ENCODE measurements at places on chromosomes 3 and 15. TPM values are rescaled to one million over a fixed set of nuclear protein-coding genes. Genes with fewer than 3 reads are reported as not detected.

The HYAL1 gene
- 11.2 TPM for total RNA-seq

The SPATA12 gene
- not detected for total RNA-seq

The CD200 gene
- 6.0 TPM for total RNA-seq

The MUSTN1 gene
- total RNA-seq: 2.4 TPM

The MYL3 gene
- 2.6 TPM for total RNA-seq

The GOLGA6L10 gene
- total RNA-seq: 0.77 TPM

The FBXO40 gene
- total RNA-seq: 0.13 TPM

The GCHFR gene
- 17.1 TPM for total RNA-seq

The VIPR1 gene
- 2.4 TPM for total RNA-seq

The FES gene
- 68.4 TPM for total RNA-seq

The IMPG2 gene
- total RNA-seq: 0.13 TPM

The TEX9 gene
- total RNA-seq: 1.6 TPM

The NDN gene
- total RNA-seq: 49.5 TPM

The TRIM71 gene
- total RNA-seq: not detected

The HRG gene
- total RNA-seq: not detected

The RTP4 gene
- total RNA-seq: 1.6 TPM

The KLHL40 gene
- total RNA-seq: not detected

The TRIM42 gene
- not detected for total RNA-seq

The LIPC gene
- not detected for total RNA-seq

The CCR8 gene
- total RNA-seq: not detected

The MYLK gene
- total RNA-seq: 80.3 TPM

The ARL14 gene
- not detected for total RNA-seq

The PCSK6 gene
- total RNA-seq: 16.9 TPM

The PRR20G gene
- not detected for total RNA-seq

The NME9 gene
- not detected for total RNA-seq

The ERC2 gene
- total RNA-seq: 1.1 TPM

The CPNE9 gene
- not detected for total RNA-seq

The GYG1 gene
- 52.9 TPM for total RNA-seq

The RFC4 gene
- 6.4 TPM for total RNA-seq

The MYRIP gene
- 1.8 TPM for total RNA-seq

The DUOXA2 gene
- not detected for total RNA-seq

The TLR9 gene
- total RNA-seq: 0.19 TPM

The THAP10 gene
- 1.0 TPM for total RNA-seq

The EIF5A2 gene
- 13.7 TPM for total RNA-seq

The ZCWPW2 gene
- total RNA-seq: 0.51 TPM

The AMT gene
- total RNA-seq: 1.2 TPM

The TP63 gene
- total RNA-seq: 0.35 TPM

The SKOR1 gene
- 0.26 TPM for total RNA-seq

The SLC12A8 gene
- total RNA-seq: 2.3 TPM

The GLT8D1 gene
- total RNA-seq: 33.2 TPM

The SLC28A1 gene
- 0.19 TPM for total RNA-seq

The ISG20 gene
- 16.2 TPM for total RNA-seq

The OR5K2 gene
- total RNA-seq: not detected

The TNNC1 gene
- not detected for total RNA-seq
